ENCODE measurements at places on chromosomes 3 and 15.

DNA sequence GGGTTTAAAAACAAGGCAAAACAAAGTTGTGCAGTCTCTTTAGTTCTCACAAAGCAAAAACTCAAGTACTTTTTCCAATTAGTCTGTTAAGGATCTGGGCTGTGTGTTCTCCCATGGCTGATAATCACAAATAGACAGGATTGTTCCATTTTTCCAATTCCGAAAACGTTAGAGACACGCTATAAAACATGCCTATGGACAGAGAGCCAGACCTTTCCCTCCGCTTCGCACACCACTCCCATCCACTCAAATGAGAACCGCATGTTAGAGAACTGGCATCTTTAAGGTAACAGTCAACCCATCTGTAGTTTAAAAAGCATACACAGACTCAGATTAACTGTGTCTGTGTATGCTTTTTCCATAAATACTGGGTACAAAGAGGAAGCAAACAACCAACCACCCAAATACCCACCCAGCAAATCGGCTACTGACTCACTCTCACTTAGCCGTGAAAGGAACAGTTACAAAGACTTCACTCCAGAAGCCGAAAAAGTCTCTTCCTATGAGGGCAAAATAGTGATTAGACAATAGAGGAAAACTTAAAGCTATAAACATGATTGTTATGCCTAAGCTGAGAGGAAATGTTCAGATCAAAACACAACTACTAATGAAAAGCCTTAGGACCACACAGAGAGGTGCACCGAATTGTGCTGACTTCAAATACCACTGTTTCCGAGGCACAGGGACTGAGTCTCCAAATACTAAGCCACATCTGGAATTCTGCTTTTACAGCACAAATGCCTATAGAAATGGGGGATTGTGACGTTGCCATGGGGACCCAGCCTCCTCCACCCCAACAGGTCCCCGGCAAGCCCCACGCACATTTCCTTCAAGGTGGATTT lies 36.1 kb downstream of the IL17RD start:
- DNase-seq, result no peak

DNA sequence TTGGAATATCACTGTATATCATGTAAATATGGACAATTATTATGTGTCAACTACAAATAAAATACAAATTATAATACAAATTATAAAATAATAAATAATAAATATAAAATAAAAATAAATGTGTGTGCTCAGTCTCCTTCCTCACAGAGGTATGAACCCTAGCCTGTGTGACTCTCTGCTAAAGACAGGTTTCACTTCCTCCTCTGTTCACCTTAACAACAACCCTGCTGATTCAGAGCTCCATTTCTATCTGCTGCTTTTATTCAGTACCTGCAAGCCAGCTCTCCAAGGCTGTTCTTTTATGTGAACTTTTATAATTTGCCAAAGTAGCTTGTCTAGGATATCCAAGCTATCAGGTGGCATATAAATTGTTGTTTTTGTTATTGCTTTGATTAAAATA lies 610.7 kb upstream of the GRM7 start:
- DNase-seq, result no peak

GRCh38 chr15:90160781-90161727 lies 40.1 kb upstream of the SEMA4B start:
- DNase-seq, result no peak

DNA sequence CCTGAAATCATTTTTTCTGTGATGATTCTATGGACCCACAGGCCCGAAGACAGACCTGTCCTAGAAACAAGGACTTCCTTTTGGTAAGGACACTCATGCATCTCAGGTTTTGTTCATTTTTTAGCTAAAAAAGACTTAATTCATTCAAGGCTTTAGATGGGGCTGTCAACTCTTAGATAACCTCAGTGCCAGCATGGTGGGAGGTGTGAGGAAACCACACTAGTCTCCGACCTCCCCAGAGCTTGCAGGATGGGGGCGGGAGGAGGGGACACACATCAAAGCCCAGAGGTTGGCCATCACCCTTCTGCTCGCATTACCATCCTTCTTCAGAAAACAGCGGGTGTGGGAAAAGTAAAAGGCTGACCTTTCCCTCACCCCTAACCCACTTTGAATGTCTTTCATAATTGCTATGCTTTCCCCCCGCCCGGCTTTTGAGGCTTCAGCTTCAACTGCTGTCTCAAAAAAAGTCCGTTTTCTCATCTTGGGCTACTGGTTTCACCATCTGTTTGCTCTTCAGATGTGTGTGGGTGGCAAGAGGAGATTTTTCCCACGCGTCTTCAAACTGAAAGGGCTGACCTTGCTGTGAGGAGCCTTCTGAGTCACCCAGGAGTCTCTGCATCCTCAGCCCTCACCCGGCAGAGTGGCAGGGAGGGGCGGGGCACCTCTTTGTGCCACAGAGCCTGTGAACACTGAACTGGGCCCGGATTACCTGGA lies 27.6 kb upstream of the CXCR6 start:
- no peak for DNase-seq

DNA sequence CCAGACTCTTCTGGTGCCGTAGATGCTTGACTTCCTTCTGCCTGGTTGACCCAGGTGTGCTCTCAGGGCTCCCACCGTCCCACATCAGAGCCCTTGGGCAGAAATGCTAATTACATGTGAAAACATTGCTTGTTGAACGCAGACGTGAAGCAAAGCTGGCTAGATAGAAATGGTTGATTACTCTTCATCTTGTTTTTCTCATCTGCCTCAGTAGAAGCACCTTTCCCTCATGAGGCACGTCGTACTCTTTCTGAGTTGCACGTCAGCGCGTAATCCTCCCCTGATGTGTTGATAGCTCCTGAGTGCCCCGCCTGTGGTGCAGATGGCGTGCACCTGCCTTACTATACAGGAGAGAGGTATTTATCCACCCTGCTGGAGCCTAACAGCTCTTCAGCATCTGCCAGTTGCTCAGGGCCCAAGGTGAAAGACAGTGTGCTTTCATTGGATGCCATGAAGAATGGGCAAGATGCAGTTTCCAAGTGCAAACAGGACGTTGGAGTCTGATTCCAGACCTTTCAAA lies 18.1 kb downstream of the MAP6D1 start:
- no peak for DNase-seq

GRCh38 chr3:170585937-170586310 lies at the start of gene SLC7A14:
Gene SLC7A14 (minus strand): TSS chr3:170586075. CDS start chr3:170526936, 59,139 bp downstream.
- no peak for DNase-seq

- no peak for DNase-seq
Measured at GRCh38 chr15:68808770-68809169, 11.9 kb downstream of the ANP32A start.

DNA sequence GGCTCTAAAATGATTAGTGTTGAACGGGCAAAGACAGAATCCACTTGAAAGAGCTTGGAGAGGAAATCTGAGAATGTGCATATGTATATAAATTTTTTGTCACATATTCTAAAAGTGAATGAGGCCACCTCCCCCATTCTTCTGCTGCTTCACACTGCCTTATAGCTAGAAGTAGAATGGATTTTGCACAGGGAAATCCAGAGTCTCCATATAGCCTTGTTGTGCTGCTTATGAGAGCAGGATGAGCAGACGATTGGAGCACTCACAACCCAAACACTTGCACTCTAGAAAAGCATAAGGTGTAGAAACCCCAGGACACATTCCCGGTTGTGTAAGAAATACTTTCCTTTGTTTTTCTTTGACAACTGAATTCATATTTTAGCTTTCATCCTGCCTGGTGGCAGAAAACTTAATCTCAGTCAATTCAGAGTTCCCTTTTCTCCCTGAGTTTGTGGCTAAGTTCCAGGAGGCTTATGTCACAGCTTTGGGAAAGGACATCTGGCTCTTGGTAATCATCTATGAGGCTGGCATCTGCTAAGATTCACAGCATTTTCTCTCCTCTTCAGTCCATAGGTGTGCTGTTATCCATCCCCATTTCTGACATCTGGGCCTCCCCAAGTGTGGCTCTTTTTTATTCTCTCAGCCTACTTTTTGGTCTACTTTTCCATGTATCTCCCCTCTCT lies 188.4 kb upstream of the PFN2 start:
- no peak for DNase-seq

GRCh38 chr3:157652366-157652765 lies 149.2 kb upstream of the VEPH1 start:
- no peak for DNase-seq

DNA sequence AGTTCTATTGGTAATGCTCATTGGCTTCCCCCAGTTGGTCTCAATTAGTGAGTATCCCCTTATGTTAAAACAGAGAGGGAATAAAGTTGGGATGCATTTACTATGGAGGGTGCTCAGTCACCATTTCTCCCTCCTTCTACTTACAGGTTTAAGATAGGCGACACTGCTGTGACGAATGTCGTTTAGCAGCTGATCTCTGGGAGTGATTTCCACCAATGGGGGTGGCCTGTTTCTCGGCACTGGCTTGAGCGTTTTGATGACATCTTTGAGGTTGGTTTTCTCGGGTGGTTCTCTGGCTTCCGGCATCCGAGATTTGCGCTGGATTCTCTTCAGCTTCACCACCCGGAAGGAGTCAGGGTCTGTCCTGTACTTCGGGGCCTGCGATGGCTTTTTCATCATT lies 3.8 kb downstream of the LMOD3 start:
- DNase-seq, result no peak

DNA sequence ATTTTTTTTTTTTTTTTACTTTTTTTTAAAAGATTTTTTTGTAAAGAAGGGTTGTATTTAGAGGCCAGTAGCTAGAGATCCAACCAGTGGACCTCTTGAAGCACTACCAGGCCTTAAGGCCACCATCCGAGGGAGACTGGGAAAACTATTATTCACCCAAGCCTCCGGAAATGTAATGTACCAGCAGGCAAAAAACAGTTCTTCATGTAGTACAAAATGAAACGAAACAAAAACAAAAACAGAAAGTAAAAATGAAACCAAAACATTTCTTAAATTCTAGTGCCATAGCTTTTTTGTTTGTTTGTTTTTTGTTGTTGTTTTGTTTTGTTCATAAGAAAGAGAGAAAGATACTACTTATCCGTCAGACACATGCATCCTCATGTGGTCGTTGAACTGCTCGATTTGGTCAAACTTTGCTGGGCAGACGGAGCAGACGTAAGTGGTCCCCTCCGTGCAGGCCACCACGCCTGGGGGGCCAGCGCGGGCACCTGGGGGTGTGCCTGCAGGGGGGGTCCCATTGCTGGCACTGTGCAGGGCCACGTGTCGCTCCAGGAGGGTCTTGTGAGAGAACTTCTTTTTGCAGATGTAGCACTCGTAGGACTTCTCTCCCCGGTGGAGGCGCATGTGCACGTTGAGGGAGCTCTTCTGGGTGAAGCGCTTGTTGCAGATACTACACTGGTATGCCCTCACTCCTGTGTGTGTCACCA lies 45.0 kb downstream of the TIGIT start:
- no peak for DNase-seq

DNA sequence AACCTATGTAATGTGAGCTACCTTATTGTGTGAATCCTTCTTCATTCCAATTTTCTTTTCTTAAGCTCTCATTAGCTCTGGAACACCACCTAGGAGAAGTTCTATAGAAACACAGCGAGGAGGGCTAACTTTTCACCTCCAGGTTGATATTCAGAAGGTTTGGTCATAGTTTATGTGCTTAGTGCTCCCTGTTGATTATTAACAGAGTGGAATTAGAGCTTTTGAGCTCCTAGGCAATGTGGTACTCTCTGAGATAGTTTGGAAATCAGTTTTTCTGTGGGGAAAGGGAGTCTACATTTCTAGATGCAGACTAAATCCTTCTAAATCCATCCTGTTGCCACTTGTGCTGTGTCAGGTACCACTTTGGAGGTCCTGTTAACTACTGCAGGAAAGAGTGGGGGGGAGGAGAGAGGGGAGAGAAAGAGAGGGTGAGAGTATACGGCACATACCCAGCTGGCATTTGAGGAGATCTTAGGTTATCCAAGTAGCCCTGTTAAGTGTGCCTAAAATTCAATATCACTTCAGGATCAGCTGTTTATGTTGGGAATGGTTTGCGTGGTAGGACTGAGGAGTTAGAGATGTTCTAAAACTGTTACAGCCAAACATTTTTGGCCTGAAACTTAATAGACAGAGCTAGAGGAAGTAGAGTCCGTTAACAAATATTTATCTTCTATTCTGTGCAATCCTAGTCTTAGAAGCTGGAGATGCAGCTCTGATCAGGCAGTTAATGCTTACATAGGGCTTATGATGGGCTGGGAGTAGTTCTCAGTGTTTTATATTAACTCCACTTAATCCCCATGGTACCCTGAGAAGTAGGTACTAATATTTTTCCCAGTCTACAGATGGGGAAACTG lies 117.5 kb upstream of the PROK2 start:
- no peak for DNase-seq

GRCh38 chr3:58251631-58252035 lies 14.0 kb downstream of the ABHD6 start:
- no peak for DNase-seq

DNA sequence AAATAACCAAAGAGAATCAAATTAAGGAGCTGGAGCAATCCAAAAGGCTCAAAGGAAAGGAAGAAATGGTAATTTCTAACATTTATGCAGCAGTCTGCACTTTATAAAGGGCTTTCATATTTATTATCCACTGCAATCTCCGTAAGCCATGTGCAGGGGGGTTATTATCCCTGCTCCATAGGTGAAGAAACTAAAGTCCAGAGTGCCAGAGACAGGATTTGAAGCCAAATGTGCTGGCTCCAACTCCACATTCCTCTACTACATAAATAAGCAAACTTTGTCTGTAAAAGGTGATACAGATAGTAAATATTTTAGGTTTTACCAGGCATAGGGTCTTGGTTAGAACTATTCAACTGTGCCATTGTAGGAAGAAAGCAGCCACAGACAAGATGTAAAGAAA lies 221.4 kb downstream of the MINAR1 start:
- DNase-seq, result no peak

GRCh38 chr3:103083848-103084631 lies 649.2 kb downstream of the ZPLD1 start:
- DNase-seq, result no peak

DNA sequence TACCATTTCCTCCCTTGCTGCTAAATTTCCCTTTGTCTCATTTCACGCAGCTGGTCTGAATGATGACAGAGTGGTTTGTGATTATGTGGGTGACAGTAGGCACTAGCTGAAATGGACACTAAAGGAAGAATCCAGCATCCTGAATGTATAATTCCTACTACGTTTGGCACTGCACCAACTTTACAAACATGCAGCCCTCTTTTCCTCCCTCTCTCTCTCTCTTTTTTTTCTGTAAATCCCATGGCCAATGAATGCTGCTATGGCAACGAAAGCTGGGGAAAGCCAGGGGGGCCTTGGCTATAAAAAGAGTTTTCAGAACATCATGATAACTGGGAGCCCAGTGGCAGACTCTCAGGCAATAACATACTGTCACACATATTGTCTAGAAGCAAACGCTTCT lies 367.2 kb upstream of the AGTR1 start:
- no peak for DNase-seq

GRCh38 chr3:49012441-49013017 lies 5.3 kb downstream of the WDR6 start:
- DNase-seq, result no peak

GRCh38 chr3:175258763-175259162 lies 399.6 kb downstream of the NAALADL2 start:
- DNase-seq, result no peak

GRCh38 chr3:5520237-5520636 lies 332.7 kb downstream of the EDEM1 start:
- DNase-seq, result no peak

Measured in HEK293T (cell line).